Cardiac muscle cell (in vitro differentiated cells and primary cell): ENCODE measurements at places on chromosomes 1 and 21. TPM values are rescaled to one million over a fixed set of nuclear protein-coding genes. Genes with fewer than 3 reads are reported as not detected.

The KCNJ9 gene
- 0.03 and 0.11 TPM in 2 replicates for total RNA-seq

GRCh38 chr1:8121261-8122159, 95.4 kb upstream of the ERRFI1 start:
- peak overlapping the region; percentile 80 for H3K27ac ChIP-seq
- no peaks in the 10 kb centered on the region for H3K27me3 ChIP-seq
- no peak overlapping the region for H3K4me3 ChIP-seq
- peaks cover 4% of the 10 kb centered on the region for H3K4me1 ChIP-seq
- H3K36me3 ChIP-seq = no peaks in the 10 kb centered on the region
- DNase-seq = peak; percentile 93

The EDARADD gene
- total RNA-seq = 0.24 and 0.32 TPM in 2 replicates

DNA sequence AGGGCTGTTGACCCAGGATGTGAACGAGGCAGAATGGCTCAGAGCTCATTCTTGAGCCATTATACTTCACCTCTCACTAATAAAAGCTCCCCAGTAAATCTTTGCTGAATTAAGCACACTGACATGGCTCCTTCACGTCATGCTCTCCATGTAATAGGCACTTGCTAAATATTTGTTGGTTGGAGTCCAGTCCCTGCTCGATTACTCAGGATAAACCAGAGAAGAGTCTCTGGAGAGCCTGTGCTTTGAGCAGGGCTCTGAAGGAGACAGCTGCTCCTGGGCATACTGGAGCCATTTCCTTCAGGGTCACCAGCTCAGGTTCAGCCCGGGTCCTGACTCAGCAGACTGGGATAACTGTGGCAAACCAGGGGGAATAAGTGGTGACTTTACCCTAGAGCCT, 46.9 kb downstream of the HLX start:
- no peaks in the 10 kb centered on the region for H3K27me3 ChIP-seq
- H3K36me3 ChIP-seq = no peaks in the 10 kb centered on the region
- H3K4me3 ChIP-seq = no peak overlapping the region
- DNase-seq = no peak
- no peaks in the 10 kb centered on the region for H3K4me1 ChIP-seq

DNA sequence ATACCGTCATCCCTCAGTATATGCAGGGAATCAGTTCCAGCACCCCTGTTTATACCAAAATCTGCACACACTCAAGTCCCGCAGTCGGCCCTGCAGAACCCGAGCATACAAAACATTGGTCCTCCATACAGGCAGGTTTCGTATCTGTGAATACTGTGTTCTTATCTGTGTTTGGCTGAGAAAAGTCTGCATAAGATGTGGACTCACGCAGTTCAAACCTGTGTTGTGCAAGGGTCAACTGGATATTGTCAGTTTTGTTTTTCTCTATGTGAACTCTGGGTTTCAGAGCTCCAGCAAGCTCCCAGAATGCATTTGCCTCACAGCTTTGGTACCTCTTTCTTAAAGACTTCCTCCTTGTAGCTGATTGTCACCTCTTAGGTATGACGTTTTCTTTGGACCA, 100.6 kb downstream of the NR5A2 start:
- no peak for DNase-seq
- no peaks in the 10 kb centered on the region for H3K36me3 ChIP-seq
- H3K27ac ChIP-seq = no peak overlapping the region

The NAXE gene
- 130 and 179 TPM in 2 replicates for total RNA-seq

- DNase-seq = no peak
- no peaks in the 10 kb centered on the region for H3K4me1 ChIP-seq
- H3K4me3 ChIP-seq = no peak overlapping the region
- H3K27me3 ChIP-seq = no peaks in the 10 kb centered on the region
- H3K36me3 ChIP-seq = no peaks in the 10 kb centered on the region
Measured at GRCh38 chr1:213266983-213267772, 216.1 kb downstream of the RPS6KC1 start.

DNA sequence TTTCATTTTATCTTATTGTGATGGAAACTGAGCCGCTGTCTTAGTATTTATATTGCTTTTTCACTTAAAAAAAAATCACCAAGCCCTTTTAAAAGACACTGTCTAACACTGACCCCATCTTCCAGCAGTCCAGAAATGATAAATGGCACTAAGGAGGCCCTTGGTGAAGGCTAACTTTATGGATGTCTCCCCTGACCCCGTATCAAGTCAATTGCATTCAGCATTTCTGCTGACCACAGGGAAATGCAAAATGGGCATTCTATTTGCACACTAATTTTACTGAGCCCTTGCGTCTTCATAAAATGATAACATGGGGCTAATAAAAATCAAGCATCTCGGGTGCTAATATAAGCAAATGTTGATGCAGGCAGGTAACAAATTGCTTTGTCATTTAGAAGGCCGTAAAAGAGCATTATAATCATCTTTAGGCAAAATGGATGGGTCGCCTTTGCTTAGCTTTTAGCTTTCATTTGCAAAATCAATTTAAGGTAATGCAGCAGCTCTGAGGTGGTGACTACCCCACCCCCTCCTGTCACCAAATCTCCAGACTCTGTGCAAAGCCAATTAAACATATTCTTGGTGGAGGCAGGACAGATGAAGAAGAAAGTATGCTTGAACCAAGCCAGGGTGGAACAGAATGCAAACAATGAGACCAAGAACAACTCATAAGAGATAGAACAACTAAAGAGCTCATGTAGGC, 110.8 kb downstream of the BEND5 start:
- no peak overlapping the region for H3K4me3 ChIP-seq
- H3K27ac ChIP-seq = no peak overlapping the region
- H3K36me3 ChIP-seq = no peaks in the 10 kb centered on the region
- DNase-seq = no peak
- no peaks in the 10 kb centered on the region for H3K4me1 ChIP-seq

- no peak overlapping the region for H3K27ac ChIP-seq
- peaks cover 8% of the 10 kb centered on the region for H3K4me1 ChIP-seq
- H3K27me3 ChIP-seq = no peaks in the 10 kb centered on the region
- no peaks in the 10 kb centered on the region for H3K36me3 ChIP-seq
- DNase-seq = peak; percentile 62
Measured at GRCh38 chr1:236342403-236343245, 51.5 kb upstream of the EDARADD start.

- no peak overlapping the region for H3K27ac ChIP-seq
- DNase-seq = no peak
- H3K4me3 ChIP-seq = no peak overlapping the region
- no peaks in the 10 kb centered on the region for H3K27me3 ChIP-seq
- no peaks in the 10 kb centered on the region for H3K4me1 ChIP-seq
- no peaks in the 10 kb centered on the region for H3K36me3 ChIP-seq
Measured at GRCh38 chr1:85417876-85418275, 47.1 kb downstream of the DDAH1 start.

The FABP3 gene
- total RNA-seq = 250 and 642 TPM in 2 replicates

The PIGM gene
- 3.7 and 4.7 TPM in 2 replicates for total RNA-seq

DNA sequence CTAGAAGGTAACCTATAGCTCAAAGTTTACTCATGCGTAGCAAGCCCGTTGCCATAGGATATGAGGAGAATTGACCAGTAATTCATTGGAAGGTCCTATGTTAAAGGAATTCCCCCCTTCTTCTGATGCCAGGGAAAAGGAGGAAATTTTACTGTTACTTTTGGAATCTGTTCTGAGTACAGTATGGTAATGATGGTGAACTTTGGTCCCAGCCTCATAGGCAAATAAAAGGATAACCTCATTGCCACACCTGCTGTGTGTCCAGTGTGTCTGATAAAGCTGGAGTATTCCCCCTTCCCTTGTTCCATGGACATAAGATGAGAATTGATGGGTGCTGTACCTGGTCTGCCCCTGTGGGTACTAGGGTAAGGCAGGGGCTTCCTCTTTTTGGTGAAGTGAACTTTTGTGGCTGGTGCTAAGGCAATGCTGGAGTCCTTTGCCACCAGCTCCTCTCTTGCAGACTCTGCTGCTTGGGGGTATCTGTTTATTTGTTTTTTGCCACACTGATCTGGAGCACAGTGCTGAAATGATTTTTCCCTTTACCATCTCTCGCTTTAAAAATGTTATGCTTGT, 22.2 kb downstream of the MPZ start:
- H3K36me3 ChIP-seq = no peaks in the 10 kb centered on the region
- peaks cover 4% of the 10 kb centered on the region for H3K27me3 ChIP-seq
- no peak overlapping the region for H3K4me3 ChIP-seq
- no peaks in the 10 kb centered on the region for H3K4me1 ChIP-seq
- no peak overlapping the region for H3K27ac ChIP-seq

DNA sequence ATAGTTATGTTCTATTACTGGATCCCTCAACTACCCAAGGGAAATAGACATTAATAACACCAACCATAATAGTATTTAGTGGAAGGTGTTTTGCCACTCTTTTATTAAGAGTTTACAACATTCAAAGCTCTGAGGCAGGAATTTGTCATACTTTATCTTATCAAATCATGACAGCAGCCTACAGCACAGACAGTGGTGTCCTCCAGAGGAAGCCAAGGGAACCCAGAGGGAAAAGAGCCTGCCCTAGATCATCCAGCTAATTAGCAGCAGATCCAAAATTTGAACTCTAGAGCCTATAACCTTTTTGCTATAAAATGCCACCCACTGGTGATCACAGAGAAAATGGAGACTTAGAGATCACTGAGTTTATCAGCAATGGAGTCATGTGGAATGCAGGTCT, 18.2 kb downstream of the VAV3 start:
- H3K36me3 ChIP-seq = no peaks in the 10 kb centered on the region
- H3K4me1 ChIP-seq = no peaks in the 10 kb centered on the region
- no peak overlapping the region for H3K4me3 ChIP-seq
- H3K27ac ChIP-seq = no peak overlapping the region

- no peak overlapping the region for H3K27ac ChIP-seq
- DNase-seq = no peak
- no peak overlapping the region for H3K4me3 ChIP-seq
- H3K27me3 ChIP-seq = peaks cover 7% of the 10 kb centered on the region
- peaks cover 17% of the 10 kb centered on the region for H3K4me1 ChIP-seq
Measured at GRCh38 chr1:166969074-166969677, 6.2 kb downstream of the ILDR2 start.

The MRPS21 gene
- 85.8 and 89.9 TPM in 2 replicates for total RNA-seq

DNA sequence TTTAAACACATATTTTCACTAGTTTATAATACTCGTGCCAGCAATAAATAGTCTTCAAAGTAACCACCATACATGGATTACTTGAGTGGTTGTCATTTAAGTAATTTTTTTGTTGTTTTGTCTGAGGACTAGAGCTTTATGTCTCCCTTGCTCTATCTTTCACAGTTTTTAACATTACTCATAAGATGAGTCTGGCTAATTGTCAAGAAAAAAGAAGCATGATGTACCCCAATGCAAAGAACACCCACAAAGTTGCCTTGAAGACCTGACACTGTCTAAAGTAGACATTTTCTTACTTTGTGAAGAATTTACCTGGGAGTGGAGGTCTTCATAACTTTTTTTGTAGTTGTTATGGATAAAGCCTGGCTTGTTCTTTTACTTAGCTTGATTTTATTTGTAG, 210.4 kb upstream of the BRINP3 start:
- no peak overlapping the region for H3K27ac ChIP-seq
- no peak overlapping the region for H3K4me3 ChIP-seq
- H3K27me3 ChIP-seq = no peaks in the 10 kb centered on the region
- no peaks in the 10 kb centered on the region for H3K4me1 ChIP-seq
- DNase-seq = no peak
